ENCODE measurements at places on chromosomes 4 and X.

DNA sequence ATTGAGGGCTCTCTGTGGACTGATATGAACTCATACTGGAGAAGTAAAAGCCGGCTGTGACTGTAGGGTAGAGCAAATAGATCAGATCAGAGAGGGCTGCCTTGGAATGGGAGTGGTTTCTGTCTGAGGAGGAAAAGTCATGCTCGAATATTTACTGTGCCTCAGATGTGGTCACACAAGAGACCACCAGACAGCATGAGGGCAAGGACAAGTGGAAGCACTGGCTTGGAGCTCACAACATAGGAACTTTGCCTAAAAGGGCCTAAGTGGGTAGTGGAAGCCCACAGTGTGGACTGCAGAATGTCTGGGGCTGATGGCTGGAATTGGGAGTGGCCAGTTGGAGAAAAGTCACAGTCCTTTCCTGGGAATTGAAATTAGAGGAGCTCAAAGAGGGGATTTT lies 19.8 kb downstream of the GLRB start:
- DNase-seq: no peak

DNA sequence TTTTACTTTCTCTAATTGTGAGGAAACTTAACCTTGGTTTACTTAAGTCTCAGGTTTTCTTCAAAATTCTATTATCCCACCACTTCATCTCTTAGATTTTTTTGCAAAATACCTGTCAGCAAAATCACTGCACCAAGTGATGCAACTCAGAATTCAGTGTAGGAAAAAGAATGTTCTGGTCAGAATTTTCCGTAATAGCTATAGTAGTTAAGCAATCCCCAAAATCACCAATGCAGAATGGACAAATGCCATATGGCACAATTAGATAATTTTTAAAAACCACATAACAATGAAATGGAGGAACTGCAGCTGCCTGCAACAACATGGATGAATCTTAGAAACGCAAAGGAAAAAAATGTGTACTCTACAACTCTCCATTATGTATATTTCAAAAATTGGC lies 373.1 kb downstream of the NAF1 start:
- DNase-seq: no peak

GRCh38 chr4:2363056-2363721 lies 55.3 kb downstream of the ZFYVE28 start:
- no peak for DNase-seq

- DNase-seq: no peak
These were observed 21.0 kb upstream of the UBA6 start for GRCh38 chr4:67721770-67722597.

- no peak for DNase-seq
These were observed 78.6 kb upstream of the PGRMC2 start for GRCh38 chr4:128366212-128366611.

- peak; percentile 88 for DNase-seq
These were observed 25.2 kb upstream of the FGFR3 start for GRCh38 chr4:1767770-1768366.

GRCh38 chr4:155762334-155762733 lies 3.5 kb downstream of the GUCY1B1 start:
- no peak for DNase-seq

DNA sequence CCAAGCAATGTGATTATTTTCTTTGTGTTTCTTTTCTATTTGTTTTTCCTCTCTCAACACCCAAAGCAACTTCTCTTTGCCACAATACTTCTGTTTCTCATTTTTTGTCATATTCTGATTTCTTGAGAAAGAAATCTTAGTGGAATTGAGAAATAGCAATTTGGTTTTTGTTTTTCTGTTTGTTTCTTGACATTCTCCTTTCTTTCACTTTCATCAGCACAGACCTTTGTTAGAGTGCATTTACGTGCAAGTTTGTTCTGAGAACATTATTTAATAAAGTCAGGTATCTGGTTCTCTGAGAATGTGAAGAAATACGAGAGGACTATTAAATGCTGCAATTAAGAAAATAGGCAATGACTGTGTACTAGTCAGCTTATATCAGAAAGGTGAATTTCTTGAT lies 608.1 kb upstream of the AADAT start:
- DNase-seq: no peak

DNA sequence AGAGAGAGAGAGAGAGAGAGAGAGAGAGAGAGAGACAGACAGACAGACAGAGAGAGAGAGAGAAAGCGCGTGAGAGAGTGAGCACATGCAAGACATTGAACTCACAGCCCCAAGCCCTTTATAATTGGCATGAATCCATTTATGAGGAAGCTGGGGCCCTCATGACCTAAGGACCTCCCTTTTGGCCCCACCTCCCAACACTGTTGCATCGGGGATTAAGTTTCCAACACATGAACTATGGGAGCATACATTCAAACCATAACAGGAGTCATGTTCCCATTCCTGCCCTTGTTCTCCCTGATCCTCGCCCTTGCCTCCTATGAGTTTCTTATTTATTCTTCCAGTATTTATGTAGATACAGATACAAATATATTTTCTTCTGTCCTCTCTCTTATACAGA lies 269.8 kb upstream of the ARX start:
- no peak for DNase-seq

DNA sequence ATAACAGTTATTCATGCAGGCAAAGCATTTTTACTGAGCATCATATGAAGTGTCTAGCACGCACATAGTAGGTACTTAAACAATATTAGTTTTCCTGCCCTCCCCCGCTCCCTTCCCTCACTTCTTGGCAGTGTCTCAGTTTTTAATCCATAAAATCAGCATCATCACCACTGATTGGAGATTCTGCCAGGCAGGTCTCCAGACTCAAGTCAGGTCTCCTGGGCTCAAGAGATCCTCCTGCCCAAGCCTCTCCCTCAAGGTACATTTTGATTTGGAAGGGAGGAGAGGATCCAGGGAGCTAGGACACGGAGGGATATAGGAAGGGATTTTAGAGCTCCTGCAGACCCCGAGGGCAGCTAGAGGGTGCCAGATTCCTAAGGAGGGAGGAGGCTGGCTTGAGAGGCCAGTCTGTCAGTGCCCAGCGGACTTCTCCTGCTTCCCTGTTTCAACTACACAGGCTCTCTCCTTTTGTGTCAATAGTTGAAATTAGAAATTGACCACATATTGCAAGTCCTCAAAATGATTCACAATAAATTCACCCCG lies 4.4 kb upstream of the FAT1 start:
- peak; percentile 26 for DNase-seq

- DNase-seq: no peak
These were observed 181.0 kb upstream of the EOLA2 start for GRCh38 chrX:150119323-150119722.

GRCh38 chr4:111744847-111745246 lies 400.4 kb upstream of the FAM241A start:
- no peak for DNase-seq

DNA sequence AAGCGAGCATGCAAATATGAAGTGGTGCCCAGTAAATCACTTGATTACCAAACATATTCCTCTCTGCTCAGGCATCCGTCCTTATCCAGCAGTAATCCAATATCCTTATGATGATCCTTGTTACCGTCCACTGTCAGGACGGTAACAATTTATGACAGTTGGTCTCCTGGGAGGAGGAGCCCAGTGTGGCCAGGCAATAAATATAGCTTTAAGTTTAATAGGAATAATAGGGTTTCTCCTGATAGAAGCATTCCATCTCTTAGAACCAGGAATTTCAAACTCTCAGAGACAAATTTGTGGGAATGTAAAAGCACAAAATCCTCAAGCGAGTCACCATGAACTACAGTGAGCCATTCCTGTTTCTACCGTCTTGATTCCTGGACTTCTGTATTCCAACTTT lies 171.2 kb upstream of the IL15 start:
- DNase-seq: no peak

DNA sequence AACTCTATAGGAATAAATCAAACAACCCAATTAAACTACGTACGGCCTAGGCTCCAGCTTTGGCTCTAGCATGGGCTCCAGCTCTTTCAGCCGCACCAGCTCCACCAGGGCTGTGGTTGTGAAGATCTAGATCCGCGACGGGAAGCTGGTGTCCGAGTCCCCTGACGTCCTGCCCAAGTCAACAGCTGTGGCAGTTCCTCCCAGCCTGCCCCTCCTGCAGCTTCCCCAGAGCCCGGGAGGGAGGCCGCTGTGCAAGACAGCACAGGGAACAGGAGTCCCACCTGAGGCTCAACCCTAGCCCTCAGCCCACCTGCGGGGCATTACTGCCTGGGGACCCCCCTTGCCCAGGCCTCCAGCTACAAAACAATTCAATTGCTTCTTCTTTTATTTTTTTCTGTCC lies 2680.3 kb downstream of the PCDH7 start:
- no peak for DNase-seq

GRCh38 chrX:4043951-4044350 lies 330.5 kb upstream of the PRKX start:
- DNase-seq: no peak

- no peak for DNase-seq
These were observed 319.6 kb downstream of the PTTG2 start for GRCh38 chr4:38279650-38280322.

- no peak for DNase-seq
These were observed 14.0 kb downstream of the PNMA6F start for GRCh38 chrX:153307276-153308178.

DNA sequence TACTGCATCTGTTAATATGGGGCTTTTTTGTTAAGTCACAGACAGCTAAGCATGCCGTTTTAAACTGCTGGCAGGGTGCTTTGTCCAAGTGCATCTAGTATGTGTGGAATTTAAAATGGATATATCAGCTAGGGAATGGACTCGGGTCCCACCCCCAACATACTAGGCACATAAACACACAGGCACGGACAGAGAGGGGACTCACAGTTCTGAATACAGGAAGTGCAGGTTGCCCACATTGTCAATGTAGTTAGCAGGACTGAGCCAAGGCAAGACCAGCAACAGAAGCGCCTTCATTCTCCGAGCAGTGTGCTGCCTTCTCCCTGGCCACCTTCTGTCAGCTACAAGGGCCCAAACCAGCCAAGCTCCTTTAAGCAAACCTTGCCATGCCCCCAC lies 33.6 kb downstream of the LNX1 start:
- DNase-seq: no peak

- peak; percentile 47 for DNase-seq
These were observed 773 bp upstream of the VMA21 start for GRCh38 chrX:151396042-151396824.

- DNase-seq: no peak
These were observed 497 bp downstream of the HPGD start for GRCh38 chr4:174521800-174522182.

All from AG08396 (cell line).